ENCODE measurements at places on chromosomes 16 and 17.
A peak's percentile ranks its signal among the peaks of the same experiment; 100 is the strongest.

- peak; percentile 83 for DNase-seq
These were observed 313.7 kb downstream of the MAF start for GRCh38 chr16:79286646-79287423.

DNA sequence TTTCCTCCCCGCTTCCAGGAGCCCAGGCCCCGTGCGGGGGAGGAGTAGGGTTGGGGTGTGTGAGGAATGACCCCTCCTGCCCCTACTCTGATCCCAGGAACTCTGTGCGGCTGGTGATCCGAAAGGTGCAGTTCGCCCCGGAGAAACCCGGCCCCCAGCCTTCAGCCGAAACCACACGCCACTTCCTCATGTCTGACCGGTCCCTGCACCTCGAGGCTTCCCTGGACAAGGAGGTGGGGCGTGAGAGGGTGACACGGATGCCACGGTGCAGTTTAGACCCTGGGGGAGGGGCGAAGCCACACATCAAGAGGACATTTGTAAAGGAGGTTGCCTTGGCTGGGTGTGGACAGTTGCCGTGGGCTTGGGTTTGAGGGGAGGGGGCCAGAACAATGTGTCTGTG lies 7.4 kb downstream of the ARRB2 start:
- DNase-seq: no peak

DNA sequence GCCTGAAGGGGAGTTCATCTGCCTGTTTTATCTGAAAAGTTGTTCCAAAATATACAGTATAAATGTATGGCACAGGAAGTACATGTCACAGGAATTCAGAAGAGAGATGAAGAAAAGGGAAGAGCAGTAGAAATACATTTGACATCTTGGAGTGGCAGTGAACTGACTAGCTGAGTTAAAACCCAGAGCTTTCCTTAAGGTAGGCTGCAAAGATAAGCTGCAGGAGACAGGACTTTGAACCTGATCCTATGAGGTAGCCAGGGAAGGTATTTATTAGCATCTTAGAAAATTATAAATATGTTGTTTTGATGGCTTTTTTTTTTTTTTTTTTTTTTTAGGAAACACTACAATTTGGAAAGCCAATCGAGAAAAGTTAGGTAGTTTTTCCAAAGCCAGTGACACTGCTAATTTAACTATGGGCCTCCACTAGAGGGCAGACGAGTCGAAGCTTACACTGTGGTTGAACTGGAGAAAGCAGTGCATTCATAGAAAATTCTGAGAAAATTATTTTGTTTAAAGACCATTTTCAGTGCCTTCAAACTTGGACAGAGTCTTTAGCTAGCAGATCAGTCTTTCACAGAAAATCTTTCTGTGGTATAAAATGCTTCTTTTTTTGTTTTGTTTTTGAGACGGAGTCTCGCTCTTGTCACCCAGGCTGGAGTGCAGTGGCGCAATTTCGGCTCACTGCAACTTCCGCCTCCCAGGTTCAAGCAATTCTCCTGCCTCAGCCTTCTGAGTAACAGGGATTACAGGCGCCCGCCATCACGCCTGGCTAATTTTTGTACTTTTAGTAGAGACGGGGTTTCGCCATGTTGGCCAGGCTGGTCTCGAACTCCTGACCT lies 122.3 kb downstream of the SSH2 start:
- DNase-seq: no peak

DNA sequence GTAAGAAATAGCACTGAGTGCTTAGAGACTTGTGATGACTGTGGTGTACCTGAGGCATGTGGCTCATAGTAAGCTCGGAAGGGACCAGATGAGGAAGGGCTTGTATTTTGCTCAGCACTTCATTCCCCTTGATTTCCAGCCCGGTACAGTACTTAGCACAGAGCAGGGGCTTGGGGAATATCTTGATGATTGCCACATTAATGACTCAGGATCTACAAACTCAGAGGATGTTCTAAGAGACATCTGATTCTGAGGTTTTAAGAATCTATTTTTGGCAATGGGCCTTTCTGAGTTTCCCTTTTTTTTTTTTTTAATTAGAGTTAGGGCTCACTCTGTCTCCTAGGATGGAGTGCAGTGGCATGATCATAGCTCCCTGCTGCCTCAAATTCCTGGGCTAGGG lies 9.1 kb downstream of the ASPHD1 start:
- DNase-seq: no peak

DNA sequence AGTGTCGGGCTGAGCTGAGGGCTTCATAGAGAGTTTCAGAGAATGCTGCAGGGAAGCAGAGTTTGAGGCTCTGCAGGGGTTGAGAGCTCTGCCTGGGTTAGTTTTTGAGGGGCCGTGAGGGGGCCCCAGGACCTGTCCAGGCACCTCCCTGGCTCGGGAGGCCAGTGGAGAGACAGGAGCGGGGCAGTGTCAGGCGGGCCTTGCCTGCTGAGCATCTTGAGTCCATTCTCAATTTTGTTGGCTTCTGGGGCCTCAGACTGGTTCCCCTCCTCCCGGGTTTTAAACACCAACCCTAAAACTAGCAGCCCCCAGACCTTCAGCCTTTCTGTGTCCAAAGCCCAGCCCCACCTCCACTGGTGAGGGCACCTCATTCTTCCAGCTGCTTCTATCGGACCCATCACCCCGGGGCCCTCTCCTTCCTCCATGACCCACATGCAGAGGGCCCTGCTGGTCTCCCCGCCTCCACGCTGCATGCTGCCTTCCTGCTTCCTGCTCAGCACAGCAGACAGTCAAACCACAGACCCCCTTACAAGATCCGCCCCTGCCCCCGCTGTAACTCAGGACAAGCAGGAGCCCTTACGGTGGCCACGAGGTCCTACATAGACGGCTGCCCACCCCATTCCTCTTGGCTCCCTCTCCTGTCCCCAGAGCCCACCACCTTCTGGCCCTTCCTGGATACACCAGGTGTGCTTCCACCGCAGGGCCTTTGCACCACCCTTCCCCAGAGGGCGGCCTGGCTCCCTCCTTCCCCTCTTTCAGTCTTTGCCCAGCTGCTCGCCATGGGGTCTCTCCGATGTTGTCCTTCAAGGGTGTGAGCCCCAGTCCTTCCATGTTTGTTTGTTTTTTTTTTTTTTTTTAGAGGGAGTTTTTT lies 3.8 kb downstream of the RNF213 start:
- no peak for DNase-seq

GRCh38 chr17:44738214-44738906 lies 20.4 kb upstream of the ADAM11 start:
- no peak for DNase-seq

DNA sequence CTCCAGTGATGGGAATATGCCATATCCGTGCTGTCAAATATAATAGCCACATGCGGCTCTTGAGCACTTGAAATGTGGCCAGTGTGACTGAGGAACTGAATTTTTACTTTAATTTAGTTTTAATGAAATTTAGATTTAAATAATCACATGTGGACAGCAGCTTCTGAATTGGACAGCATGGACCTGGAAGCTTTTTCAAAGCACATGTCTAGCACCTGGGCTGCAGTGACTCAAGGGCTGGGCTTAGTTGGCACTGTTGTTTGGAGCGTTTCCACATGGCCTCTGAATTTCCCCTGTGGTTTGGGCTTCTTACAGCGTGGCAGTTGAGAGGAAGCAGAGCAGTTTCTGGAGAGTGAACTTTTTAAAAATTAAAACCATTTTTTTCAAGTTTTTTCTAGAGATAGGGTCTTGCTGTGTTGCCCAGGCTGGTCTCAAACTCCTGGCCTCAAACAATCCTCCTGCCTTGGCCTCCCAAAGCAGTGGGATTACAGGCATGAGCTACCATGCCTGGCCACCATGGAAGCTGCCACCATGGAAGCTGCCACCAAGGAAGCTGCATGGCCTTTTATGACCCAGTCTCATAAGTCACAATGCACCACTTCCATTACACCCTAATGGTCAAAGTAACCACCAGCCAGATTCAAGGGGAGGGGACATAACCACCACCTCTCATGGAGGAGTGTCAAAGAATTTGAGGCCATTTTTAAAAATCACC lies 6.7 kb upstream of the TOB1 start:
- no peak for DNase-seq

DNA sequence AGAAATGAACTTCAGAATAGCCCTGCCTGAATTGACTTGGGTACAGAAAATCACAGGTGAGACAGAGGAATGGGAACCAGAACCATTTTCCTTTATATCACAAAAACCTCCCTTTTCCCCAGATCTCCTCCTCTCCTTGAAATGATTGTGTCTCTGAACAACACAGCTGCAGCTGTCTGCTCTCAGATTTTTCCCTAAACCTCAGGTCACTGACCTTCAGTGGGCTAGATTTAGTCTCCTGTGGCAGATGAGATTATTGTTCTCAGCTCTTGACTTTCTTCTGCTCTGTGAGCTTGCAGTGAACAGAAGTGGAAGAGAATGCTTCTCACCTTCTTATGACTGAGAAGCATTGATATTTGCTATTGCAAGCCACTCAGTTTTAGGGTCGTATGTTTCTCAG lies 92.3 kb upstream of the FAM20A start:
- DNase-seq: no peak

DNA sequence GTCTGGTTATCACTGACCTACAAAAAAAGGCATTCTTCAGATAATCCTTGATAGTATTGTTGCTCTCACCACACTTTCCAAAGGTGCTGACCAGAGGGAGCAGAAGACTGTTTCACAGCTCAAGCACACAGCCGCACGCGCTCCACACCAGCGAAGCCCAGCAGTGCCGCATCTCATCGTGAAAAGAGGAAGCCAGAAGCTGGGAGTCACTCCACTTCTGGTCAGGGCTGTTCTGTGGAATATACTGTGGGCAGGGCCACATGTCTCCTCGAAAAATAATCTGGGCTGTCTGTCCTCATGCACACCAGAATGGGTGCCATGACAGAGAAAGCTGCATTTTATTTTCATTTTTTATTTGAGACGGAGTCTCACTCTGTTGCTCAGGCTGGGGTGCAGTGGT lies 7.3 kb upstream of the PRSS36 start:
- DNase-seq: no peak

DNA sequence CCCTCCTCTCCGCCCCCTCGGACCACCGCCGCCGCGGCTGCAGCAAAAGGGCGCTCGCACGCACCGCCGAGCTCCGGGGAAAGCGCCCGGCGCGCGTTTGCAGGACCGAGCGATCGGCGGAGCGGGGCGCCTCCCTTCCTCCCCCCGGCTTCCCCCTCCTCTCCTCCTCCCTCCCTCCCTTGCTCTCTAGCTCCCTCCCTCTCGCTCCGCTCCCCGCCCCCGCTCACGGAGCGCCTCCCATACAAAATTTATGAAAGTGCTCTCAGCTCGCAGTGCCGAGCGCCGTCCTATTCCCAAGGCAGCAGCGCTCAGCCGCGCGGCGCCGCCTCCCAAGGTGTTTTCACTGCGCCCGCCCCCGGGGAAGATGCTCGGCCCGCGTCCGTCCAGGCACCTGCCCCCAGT lies at the start of gene RTN4RL1:
Gene RTN4RL1 (minus strand): TSS at position 115 of the 402 bp plus-strand sequence. CDS start 469 bp downstream, outside the sequence.
- DNase-seq: no peak

GRCh38 chr17:6110592-6110991 lies 40.4 kb downstream of the WSCD1 start:
- DNase-seq: no peak

DNA sequence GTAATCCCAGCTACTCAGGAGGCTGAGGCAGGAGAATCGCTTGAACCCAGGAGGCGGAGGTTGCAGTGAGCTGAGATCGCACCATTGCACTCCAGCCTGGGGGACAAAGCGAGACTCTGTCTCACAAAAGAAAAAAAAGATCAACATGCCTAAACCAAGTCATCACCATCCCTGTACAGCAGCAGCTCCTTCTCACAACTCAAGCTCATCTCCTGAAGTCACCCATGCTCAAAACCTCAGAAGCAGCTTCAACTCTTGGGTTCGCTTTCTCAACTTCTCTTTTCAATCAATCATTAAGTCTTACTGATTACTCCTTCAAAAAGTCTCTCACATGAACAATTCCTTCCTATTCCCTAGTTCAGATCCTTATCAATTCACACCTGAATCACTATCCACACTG lies 31.3 kb downstream of the PHLPP2 start:
- no peak for DNase-seq

DNA sequence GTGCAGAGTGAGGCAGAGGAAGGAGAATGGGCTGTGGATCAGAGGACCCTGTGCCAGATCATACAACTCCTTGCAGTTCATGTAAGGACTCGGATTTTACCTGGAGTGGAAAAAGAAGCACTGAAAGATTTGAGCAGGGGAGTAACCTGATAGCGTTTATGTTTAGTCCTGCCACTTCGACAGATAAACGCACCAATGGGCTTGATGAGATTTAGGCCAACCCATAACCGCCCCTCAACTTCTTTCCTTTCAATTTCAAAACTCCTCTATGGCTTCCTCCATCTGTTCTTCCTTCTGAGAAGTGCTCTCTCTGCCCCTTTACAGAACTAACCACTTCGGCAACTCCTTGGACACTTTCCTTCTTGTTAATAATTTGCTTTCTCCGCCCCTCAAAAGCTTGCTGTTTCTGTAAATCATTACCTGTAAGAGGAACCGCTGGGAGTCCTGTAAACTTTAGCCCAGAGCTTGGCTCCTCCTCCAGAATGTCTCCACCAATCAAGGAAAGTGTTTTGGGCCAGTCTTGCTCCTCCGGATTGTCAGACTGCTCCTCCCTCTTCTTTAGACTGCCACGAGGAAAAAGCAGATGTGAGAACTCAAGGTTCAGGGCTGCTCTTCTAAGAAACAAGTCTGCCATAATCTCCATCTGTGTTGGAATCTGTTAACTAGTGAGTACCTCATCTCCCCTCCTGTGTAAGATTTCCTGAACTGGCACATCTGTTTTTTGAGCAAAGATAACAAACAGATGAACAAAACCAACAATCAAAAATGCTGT lies at the start of gene ACSM3:
Gene ACSM3 (plus strand): TSS at position 554 of the 772 bp plus-strand sequence. CDS start 6,021 bp downstream, outside the sequence.
- DNase-seq: peak; percentile 79

DNA sequence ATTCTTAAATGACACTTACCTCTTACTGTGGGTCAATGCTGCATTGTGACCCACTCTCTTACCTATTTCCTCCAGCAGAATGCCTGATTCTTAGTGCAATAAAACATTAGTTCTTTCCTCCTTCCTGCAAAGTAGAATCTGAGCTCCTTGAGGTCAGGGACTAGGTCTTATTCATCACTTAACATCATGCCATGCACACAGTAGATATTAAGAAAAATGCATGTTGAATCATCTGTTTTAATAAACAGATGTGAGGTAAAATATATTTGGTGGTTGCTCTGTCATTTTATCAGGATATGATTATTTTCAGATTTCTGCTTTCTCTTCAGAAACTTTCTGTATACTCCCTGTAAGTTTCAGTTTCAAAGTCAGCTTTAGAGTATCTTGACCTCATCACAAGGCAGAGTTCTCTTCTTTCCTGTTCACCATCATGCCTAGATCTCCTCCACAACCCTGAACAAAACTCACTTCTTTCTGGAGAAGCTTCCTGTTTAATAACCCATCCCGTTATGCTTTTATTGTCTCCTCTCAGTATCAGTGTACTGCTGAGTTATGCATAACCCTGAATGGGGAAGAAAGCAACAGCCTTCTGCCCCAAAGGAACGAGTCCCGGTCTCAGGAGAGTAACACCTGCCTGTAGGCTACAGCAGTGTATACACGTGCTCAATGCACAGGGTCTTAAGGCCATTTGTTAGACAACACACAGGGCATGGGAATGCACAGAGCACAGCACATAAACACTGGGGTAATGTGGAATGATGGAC lies 30.3 kb upstream of the SUPT4H1 start:
- DNase-seq: no peak

DNA sequence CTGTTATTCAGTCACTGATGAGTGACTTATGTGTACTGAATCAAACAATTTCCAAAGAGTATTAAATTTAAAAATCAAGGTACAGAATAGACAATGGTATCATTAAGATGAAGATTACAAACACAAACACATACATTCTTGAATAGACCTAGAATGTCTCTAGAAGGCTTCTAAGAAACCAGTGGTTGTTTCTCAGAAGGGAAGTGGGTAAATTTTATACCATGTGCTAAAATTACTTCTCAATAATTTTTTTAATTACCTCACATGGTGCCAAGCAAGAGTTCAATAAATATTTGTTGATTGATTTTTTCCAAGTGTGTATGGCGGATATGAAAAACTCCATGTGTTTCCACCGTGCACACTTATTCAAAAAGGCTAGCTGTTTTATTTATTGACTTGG lies 6.4 kb downstream of the DYNLRB2 start:
- no peak for DNase-seq

Measured in NCI-H524 treated with DMSO at 0.1 percent for 48 hours (cell line).